ENCODE measurements at places on chromosomes 2 and 18. TPM values are rescaled to one million over a fixed set of nuclear protein-coding genes. Genes with fewer than 3 reads are reported as not detected.

TMEM163 gene
- not detected for total RNA-seq

DPYSL5 gene
- total RNA-seq: not detected

TBR1 gene
- not detected for total RNA-seq

HNMT gene
- 5.9 TPM for total RNA-seq

MAL gene
- 560 TPM for total RNA-seq

ACTG2 gene
- 110 TPM for total RNA-seq
